Lower leg skin (tissue), 4 donors: ENCODE measurements at places on chromosomes 16 and 17. TPM values are rescaled to one million over a fixed set of nuclear protein-coding genes. Genes with fewer than 3 reads are reported as not detected.
A peak's percentile ranks its signal among the peaks of the same experiment; 100 is the strongest.

Gene CCDC43
- 14.3 TPM for total RNA-seq

Gene EFNB3
- total RNA-seq, result 7.1 TPM

GRCh38 chr17:80492343-80493136 is 16.1 kb upstream of the NPTX1 start:
- DNase-seq, result no peak

GRCh38 chr17:50785946-50786570 is 18.7 kb upstream of the ANKRD40CL start:
- DNase-seq, result no peak

- DNase-seq, result peak; percentile 93
Observed at GRCh38 chr17:21278450-21279197, 5.9 kb upstream of the MAP2K3 start.

DNA sequence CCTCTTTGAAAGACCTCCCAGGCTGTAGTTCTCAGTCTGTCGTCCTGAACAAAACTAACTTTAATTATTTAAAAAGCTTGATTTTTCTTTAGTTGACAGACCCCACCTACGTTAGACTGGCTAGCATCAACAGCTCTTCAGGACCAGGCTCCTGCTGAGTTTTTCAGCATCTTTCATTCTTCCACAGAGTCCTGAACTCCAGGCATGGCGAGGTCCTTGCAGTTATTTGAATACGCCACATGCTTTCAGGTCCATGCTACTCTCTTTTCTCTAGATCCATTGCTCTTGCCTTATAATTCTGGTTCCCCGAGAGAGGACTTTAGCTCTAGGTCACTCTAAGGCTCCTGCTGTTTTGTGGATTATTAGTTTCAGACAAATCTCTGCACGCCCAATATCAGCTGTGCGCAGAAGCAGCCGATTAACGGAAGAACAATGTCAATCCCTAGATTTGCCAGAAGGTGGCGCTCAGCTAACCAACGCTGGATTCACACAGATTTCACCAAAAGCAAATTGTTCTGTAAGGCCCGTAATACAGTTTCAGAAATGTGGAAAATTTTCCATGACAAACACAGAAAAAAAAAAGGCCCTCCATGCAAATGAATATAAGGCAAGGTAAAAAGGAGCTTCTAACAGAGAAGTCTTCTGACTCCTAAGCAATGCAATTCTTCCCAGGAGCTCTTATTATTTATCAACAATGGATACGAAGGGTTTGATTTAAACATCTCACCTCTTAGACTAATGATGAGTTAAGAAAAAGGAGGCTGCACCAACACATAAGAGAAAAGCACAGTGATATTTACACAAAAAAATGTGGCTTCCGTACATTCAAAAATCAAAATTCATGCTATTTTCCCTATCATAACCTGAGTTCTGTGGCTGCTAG is 33.5 kb upstream of the BCO1 start:
- no peak for DNase-seq

GRCh38 chr17:40060887-40061608 is 1.7 kb upstream of the THRA start:
- DNase-seq, result no peak

DNA sequence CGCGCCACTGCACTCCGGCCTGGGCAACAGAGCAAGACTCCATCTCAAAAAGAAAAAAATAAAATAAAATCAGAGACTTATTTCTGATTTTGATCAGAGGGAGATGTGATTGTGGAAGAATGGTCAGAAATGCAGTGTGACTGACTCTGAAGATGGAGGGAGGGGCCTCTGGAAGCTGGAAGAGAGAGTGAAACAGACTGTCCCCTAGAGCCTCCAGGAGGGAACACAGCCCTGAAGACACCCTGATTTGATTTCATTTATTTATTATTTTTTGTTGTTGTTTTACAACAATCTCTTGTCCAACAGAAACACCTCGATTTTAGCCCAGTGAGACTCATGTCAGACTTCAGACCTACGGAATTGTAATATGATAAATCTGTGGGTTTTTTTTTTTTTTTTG is 26.1 kb downstream of the BCL7C start:
- DNase-seq, result no peak
